Fibroblast of skin of left quadriceps (primary cell): ENCODE measurements at places on chromosomes 4 and X.
A peak's percentile ranks its signal among the peaks of the same experiment; 100 is the strongest.

- DNase-seq: no peak
Measured at GRCh38 chr4:111879539-111879938, 265.7 kb upstream of the FAM241A start.

DNA sequence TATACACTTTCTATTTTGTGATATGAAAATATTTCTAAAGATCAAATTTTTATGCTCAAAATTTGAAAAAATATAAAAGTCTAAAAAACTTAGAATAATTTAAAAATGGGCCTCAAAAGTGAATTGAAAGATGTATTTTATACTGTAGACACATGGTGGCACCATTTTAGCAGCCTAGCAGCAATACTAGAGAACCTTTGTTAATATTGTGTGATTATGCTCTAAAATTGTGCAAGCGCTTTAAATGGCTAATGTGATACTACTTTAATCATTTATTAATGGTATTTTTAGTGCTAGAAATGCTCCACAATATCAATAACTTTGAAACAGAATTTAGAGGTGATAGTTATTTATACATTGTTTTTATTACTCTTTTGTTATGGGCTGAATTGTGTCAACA lies 3.7 kb upstream of the GUF1 start:
- DNase-seq: no peak

DNA sequence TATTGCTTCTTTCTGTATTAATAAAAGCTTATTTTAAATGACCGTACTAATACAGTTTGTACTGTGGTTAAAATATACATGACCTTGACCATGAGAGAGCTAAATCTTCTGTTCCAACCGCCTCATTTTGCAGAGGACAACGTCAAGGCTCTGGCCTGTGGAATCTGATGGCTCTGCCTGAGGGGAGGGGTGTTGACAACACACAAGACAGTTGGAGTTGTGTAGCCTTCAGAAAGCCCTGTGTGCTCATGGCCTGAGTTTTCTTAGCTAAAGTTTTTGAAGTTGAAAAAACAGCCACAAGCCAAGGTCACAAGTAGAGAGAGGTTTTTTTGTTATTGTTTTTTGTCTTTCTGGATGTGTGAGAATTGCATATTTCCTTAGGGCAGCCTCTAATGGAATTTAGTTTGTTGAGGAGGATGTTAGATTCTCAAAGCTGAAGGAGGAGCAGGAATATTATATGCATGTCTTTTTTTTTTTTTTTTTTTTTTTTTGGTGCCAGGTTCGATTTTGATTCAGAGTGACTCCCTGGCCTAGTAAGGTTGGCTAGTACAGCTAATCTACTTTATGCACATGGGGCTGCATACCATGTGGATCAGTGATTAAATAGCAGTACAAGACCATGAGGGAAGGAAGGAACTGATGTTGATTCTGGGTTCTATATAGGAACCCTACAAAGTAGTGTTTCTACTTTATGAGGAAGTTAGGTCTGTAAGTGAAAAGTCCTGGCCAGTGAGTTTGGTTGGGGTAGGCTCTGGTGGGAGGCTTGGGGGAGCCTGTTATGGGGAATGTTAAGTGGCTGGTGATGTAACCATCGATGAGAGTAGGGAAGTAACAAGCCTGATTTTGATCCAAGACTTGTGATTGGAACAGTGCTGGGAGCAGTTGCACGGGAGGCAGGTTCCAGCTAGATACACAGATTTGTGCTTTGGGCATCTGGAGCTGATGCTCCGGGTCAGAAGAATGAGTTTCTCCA lies 20.3 kb downstream of the SMS start:
- DNase-seq: no peak

DNA sequence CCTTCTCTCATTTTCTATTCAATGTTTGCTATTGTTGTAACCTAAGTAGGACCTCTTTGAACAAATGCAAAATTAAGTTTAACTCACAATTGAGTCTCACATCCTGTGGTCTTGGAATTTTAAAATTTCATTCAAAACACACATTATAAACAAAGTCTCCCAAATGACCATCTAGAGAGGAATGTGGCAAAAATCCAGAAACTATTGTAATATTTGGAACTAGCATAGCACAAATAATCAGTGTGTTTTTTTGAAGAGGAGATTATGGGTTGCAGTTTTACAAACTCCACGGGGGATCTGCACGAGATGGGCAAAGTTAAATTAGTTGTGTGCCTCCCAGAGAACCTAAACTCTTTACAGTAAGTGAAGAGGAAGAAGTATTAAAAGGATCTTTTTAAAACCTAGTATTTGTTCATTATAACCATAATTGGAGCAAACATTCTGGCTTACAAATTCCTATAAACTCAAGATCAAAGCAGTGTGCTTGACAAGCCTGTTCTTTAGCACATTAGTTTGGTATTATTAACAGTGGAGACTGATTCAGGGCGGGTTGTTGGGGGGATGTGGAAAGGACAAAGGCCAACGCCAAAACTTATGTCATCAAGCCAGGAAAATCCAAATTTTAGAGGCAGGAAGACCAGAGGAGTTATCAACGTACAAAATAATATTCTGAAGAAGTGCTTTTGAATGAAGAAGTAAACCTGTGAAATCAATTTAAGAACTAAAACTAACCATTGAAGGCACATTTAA lies 22.4 kb upstream of the RBPJ start:
- DNase-seq: peak; percentile 57

DNA sequence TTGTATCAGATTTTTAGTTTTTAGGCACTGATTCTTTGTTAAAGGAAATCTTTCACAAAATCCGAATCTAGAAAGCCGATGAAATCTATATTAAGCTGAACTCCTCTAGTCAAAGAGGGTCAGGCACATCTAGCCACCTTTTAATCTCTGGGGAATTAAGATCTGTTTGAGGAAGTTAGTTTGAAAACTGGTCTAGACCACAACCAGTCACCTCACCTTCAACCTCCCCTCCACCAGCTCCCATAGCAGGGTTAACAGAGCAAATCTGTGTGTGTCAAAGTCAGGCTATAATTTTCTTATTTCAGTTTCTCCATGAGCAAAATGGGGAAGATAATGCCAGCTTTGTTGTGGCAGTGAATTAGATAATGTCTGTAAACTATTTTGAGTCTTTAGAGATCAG lies 110.0 kb upstream of the IGFBP7 start:
- no peak for DNase-seq

DNA sequence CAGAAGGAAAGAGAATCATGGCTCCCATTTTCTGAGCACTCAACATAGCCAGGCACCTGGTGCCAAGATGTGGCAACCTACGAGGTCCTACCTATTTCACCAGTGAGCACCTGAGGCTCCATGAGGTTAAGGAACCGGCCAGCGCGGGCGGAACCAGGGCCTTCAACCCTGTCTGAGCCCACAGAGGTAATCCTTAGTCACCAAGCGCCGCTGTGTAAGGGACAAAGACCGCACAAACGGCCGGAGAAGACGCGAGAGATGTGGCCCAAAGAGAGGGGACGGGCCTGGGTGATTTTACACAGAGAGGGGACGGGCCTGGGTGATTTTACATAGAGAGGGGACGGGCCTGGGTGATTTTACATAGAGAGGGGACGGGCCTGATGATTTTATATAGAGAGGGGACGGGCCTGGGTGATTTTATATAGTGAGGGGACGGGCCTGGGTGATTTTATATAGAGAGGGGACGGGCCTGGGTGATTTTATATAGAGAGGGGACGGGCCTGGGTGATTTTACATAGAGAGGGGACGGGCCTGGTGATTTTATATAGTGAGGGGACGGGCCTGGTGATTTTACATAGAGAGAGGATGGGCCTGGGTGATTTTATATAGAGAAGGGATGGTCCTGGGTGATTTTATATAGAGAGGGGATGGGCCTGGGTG lies 114.2 kb downstream of the SMIM20 start:
- no peak for DNase-seq

DNA sequence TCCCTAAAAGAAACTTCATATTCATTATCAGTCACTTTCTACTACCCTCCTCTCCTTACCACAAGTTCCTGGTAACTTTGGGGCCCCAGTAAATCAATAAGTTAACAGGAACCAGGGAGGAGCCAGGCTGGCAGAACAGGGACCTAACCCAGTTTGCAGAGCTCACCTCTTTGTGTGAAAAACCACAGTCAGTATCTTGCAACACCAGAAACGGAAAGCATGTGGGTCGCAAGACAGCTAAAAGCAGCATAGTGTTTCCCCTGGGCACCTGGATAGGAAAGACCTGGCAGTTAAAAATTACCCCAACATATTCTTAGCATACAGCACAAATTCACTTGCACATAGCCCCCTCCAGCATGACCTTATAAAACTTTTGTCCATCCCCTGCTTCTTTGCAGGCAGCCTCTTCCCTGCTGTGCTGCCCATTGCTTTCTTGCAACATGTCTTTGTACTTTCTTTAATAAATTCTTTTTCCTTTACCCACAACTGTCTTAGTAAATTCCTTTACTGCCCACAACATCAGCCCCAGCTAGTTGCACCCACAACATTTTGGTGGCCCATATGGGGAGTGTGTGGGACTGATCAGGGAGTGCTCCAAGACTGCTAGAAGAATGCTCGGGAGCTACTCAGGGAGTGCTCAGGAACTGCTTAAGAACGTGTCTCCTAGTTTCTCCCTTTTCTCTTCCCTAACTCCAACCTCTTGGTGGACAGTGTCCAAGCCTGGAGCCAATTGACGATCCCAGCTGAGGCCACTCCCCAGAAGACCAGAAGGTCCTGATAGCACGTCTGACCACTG lies 83.4 kb downstream of the MSN start:
- no peak for DNase-seq

DNA sequence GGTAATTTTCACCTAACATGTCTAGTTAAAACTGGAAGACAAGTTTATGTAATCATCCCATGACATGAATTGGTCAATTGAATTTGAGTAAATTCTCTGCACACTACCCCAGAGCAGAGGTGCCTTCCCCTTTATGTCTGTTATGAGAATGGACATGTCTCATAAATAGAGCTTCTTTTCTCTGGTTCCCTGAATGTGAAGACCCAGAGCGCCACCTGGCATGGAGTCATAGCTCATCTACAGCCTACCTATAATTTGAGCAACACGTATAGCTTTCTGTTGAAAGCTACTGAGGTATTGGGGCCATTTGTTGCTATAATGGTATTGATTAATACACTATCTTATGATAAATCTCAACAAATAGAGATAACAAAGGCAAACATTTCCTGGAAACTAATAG lies 626.5 kb upstream of the GALNTL6 start:
- DNase-seq: no peak

DNA sequence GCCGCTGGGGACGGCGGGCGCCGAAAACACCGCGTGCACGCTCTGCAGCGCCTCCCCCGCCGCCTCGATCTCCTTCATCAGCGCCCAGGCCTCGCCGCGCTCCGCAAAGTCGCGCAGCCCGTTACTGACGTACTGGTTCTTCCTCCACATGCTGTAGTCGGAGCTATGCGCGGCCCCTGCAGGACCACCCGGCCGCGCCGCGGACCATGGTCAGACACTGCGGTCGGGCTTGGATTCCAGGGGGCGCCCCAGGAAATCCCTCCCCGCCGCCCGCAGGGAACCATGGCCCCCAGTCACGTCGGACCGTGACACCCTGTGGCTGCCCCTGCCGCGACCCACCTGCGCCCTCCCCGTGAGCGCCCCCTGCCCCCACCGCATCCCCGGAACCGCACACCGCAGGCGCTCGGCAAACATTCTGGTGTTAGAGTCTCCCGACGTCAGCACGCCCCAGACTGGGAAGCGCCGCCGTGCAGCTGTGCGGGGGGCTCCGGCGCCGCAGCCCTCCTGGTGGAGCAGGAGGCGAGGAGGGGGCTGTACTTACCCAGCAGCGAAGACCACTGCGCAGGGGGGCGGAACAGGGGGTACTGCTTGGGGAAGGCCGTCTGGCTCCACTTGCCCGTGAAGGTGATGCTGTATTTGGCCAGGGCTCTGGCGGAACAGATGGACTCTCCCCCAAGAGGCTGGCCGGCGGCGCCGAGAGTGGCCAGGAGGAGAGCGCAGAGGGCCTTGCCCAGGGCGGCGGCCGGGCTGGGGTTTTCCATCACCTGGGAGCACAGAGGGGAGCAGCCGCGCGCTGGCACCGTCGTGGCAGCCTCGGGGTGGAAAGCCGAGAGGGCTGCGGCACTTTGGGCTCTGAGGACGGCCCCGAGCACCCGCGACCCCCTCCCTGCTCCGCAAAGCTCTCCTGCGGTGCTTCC lies 814 bp downstream of the SPON2 start:
- no peak for DNase-seq
